GM18507 (cell line): ENCODE measurements at places on chromosomes 6 and 20.

DNA sequence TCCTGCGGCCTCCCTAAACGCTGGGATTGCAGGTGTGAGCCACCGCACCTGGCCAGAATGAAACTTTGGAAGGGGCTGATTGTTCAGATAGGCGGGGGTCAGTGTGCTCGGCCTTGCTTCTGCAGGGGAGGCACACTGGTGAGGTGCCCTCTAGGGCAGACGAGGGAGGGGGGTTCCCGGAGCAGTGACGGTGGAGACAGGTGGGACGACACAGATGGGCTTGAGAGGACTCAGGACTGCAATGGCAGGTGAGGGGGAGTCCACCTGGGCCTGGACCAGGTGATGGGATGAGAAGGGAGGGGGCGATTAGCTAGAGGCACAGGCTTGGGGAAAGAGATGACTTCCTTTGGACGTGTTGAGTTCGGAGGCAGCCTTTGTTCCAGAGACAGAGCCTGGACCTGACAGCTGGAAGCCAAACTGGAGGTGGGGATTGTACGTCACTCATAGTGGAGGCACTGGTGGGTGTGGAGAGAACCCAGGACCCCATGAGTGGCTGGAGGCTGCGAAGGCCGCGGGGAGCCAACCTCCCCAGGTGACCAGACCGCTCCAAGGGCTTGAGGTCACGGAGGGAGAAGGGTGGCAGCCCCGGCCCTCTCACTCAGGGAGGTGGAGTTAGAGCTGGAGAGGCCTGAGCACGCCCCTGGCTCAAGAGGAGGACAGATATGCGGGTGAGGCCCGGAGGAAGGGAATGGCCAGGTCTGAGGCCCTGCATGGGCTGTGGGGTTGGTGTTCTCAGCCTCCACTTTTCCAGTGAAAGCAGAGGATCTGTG lies 10.5 kb upstream of the MAP1LC3A start:
- no peak for DNase-seq

DNA sequence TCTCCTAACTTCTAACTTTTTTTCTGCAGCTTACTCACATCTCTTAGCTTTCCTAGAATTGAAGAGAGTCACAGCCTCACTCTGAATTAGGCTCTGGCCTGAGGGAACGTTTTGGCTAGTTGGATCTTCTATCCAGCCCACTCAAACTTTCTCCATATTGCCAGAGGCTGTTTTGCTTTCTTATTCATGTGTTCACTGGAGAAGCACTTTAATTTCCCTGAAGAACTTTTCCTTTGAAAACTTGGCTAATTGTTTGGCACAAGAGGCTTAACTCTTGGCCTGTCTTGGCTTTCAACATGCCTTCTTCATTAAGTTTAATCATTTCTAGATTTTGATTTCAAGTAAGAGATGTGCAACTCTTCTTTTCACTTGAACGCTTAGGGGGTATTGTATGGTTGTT lies 138.2 kb upstream of the PLCB4 start:
- no peak for DNase-seq

GRCh38 chr20:43389211-43389610 lies 68.5 kb upstream of the SRSF6 start:
- DNase-seq: no peak

DNA sequence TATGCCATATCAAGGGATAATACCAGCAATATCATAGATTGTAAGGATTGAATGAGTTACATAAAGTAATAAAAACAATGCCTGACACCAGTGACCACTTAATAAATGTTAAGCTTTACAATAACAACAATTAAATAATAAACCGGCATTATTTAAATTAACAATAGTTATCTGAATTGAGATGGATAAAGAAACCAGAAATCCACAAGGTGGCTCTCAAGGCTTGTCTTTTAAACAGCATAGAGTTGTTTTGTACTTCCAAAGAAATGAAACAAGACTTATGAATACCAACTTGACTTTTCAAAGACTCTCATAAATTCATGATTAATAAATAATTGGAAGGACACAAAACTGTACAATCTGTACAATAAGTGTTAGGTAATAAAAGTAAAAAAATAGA lies 203.1 kb downstream of the ASCC3 start:
- no peak for DNase-seq

- no peak for DNase-seq
These were observed 13.0 kb downstream of the FBXO5 start for GRCh38 chr6:152969688-152970418.

GRCh38 chr6:99121748-99122147 lies 174.0 kb upstream of the FBXL4 start:
- DNase-seq: no peak

DNA sequence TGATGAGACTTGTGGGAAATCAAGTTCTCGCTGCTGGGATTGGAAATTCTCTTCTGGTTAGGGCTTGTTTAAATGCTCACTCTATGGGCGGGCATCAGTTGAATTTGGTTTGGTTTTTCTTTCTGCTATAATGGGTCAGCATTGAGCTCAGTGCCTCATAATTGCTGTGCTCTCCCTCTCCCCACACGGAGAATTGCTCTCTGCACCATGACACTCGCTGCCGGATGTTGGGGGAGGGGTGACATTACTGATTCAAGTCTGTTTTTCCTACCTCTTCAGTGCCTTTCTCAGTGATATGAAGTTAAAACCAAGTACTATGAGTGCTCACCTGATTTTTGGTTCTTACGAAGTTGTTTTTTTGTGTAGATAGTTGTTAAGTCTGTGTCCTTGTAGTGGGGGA lies 599.6 kb downstream of the EPM2A start:
- no peak for DNase-seq
